ENCODE measurements at places on chromosomes 5 and 9. TPM values are rescaled to one million over a fixed set of nuclear protein-coding genes. Genes with fewer than 3 reads are reported as not detected.

The DNM1 gene
- total RNA-seq: 45.6 TPM

The FGD3 gene
- total RNA-seq: not detected

The DTWD2 gene
- 3.3 TPM for total RNA-seq

The ZFP37 gene
- 0.73 TPM for total RNA-seq

The ADAMTS19 gene
- 0.39 TPM for total RNA-seq

The TIMD4 gene
- not detected for total RNA-seq
